GM23248 (cell line): ENCODE measurements at places on chromosomes 2 and 18. TPM values are rescaled to one million over a fixed set of nuclear protein-coding genes. Genes with fewer than 3 reads are reported as not detected.

TTN gene
- polyA plus RNA-seq: 0.13 and 0.39 TPM in 2 replicates

PID1 gene
- 8.6 and 9.6 TPM in 2 replicates for polyA plus RNA-seq

CXCR4 gene
- 0.15 and 0.16 TPM in 2 replicates for polyA plus RNA-seq

TUBB6 gene
- 456 and 464 TPM in 2 replicates for polyA plus RNA-seq

FASTKD2 gene
- 28.3 and 29.3 TPM in 2 replicates for polyA plus RNA-seq

DYSF gene
- polyA plus RNA-seq: 0.25 and 0.42 TPM in 2 replicates

FAM110C gene
- polyA plus RNA-seq: not detected in 2 replicates

TMEM247 gene
- not detected in 2 replicates for polyA plus RNA-seq

UCN gene
- polyA plus RNA-seq: 1.3 and 1.6 TPM in 2 replicates

CAPN14 gene
- 0.06 TPM in 1 of 2 replicates, not detected in the other for polyA plus RNA-seq

MYO5B gene
- polyA plus RNA-seq: 0.03 and 0.05 TPM in 2 replicates

C2orf74 gene
- polyA plus RNA-seq: 14.2 and 17.9 TPM in 2 replicates

MAB21L4 gene
- not detected in 2 replicates for polyA plus RNA-seq

ABCG5 gene
- polyA plus RNA-seq: not detected in 2 replicates
